ENCODE measurements at places on chromosomes 7 and 10. TPM values are rescaled to one million over a fixed set of nuclear protein-coding genes. Genes with fewer than 3 reads are reported as not detected.

- no peak for DNase-seq
Measured at GRCh38 chr7:2913760-2914387, 69.8 kb upstream of the GNA12 start.

GRCh38 chr10:127449490-127449889 is 99.6 kb upstream of the NPS start:
- DNase-seq: no peak

DNA sequence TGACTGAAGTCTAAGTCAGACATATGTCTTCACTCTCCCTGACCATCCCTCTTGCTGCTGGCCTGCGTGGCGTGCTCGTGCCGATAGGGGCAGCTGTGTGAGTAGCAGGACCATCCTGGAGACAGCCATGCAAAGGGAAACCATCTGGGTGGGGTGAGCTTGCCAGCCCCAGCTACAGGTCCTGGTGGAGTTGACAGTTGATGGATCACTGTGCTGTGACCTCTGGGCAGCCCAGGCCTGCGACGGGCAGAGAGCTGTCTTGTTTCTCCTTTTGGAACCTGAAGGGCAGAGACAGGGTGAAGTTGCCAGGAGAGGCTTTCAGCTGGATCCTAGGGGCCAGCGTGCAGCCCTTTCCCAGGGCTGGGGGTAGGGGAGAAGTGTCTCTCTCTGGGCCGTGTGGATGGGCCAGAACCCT is 44.7 kb downstream of the GRK5 start:
- DNase-seq: no peak

DNA sequence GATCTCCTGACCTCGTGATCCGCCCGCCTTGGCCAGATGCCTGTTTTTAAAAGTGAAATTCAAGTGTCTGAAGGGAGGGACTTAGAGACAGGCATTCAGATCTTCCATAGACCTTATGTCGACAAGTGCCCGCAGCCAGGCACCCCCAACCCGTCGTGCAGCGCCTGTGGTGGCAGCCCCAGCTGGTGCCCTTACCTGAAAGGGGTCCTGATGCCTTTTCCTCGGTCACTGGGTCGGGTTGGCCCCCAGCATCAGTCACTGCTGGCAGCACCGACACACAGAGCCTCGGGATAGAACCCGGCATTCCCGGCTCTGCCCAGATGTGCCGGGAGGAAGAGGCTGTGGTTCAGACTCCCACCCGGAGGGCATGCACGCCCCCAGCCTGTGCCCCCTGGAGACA is 23.3 kb downstream of the LRRC27 start:
- DNase-seq: no peak

Gene RADIL
- total RNA-seq: 1.5 TPM

DNA sequence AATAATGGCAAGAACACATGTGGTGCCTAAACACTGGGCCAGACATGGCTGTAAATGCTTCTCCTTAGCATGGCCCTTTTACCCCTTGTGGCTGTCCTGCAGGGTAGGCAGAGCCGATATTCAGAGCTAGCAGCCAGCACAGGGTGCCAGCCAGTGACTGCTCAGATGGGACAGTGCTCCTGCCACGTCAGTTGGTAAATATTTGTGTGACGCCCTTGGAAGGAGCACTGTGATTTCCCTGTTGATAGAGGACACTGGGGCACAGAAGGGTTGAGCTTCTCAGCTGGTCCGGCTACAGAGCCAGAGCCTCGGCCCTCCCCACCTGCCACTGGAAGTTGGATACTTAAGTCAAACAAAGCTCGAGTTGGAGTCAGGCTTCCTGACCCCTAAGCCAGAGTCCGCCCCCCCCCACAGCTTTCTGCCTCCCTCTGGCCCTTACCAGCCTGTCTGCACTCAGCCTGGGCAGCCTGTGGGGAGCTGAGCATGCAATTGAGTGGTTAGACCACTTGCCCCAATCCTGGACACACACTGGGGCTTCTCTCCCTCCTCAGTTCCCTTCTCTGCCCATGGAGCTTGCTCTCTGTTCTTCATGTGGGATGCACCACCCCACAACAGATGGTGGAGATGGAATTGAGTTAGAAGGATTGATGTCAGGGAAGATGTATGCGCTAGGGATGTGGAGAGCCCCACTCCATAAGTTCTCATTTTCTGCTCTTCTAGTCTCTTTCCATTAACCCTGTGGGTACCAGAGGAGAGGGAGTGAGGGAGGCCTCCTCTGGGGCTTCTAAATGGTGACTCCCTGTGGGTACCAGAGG is 350.8 kb downstream of the PLXNA4 start:
- DNase-seq: no peak

GRCh38 chr10:47184273-47184672 is 115.7 kb upstream of the GDF10 start:
- DNase-seq: no peak

Gene TUBB8
- total RNA-seq: not detected

DNA sequence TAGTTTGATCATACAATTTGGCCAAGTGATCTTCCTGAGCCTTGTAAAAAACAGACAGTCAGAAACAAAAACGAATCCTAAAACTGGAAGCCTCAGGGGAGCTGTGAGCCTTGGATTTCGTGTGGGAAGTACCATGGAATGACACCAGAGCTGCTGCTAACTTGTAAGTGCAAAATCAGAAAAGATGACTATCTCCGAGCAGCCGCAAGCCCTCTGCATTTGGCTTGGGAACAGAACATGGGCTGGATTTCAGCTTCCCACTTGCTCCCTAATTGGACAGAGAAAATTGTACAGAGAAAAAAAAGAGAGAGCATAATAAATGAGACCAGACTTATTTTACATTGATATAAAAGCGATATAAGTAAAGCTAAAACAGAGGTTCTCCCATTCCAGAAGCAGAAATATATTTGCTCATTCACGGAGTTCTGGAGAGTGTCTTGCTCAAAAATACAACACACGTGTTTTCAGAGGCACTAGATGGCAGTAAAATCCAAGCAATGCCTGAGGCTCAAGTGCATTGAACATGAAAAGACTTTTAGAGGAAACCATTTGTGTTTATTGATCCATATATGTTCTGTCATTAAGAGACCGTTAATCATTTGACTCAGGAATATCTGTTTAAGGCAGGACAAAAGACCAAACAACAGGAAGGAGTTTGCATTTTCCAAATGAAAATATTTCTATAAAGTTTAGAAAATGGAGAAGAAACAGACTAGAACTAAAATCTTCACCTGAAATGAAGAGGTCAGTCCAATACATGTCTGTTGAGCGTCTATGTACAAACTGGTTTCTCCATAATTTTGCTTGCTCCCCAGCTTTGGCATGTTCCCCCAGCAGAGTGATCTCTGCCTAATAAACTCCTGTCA is 78.3 kb upstream of the SLC26A5 start:
- no peak for DNase-seq

DNA sequence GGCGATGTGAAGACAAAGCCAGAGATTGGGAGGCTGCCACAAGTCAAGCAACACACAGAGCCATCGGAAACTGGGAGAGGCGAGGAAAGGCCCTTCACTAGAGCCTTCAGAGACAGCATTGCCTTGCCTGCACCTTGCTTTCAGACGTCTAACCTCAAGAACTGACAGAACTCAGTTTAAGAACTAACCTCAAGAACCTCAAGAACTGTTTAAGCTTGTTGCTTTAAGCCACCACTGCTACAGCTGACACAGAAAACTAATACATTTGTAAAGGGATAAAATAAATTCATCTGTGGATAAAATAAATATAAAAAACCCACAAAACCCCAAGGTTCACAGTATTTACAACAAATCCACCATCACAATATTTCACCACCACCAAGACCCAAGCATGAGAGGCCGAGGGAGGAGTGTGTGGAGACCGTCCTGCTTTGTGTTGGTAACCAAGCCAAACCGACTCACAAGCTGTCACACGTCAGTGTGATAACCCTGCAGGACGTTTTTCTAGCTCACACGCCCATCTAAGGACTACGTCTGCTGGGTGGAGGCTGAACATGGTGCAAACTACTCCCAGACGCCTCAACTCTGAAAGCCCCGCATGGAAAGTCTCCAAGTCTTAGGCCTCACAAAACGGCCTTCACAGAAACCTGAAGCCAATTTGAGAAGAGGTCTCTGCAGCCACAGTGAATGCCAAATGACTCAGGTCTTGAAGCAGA is 116.8 kb downstream of the ABLIM1 start:
- DNase-seq: peak; percentile 93

GRCh38 chr7:115059321-115059720 is 137.4 kb downstream of the MDFIC start:
- DNase-seq: no peak

Gene CDK6
- total RNA-seq: 43.6 TPM

GRCh38 chr7:43108255-43109011 is 4.0 kb upstream of the HECW1 start:
- peak; percentile 53 for DNase-seq

GRCh38 chr10:125089469-125089868 is 70.9 kb downstream of the CTBP2 start:
- no peak for DNase-seq

DNA sequence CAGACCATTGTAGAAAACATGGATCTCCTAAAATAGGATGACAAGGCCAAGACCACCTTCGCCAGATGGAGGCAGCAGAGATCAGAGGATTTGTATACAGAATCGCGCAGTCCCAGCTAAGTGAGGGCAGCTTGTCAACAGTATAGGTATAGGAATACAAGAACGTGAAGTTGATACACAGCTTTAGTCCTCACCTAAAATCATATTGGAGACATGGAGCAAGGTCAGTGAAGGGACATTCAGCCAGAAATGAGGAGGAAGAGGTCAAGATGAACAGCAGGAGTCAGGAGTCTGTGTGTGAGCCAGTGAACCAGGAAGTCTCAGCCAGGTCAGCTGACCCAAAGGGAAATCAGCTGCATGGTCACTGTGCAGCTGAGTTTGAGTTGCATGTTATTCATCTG is 263.4 kb upstream of the PRKCQ start:
- no peak for DNase-seq

GRCh38 chr7:11210374-11210773 is 236.7 kb downstream of the PHF14 start:
- no peak for DNase-seq

DNA sequence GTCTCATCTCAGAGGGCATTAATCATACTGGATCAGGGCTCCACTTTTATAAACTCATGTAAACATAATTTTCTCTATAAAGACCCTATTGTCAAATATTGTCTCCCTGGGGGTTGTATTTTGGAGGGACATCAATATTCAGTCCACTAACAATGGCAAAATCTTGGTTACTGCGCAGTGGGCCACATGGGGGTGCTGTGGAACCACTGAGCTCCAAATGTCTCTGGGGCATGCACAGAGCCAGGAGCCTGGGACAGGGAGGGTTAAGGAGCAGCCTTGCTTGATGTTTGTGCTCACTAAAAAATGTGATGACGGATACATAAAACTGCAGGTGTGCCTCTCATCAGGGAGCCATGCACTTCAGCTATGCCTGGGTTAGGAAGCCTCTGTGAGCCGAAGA is 62.1 kb upstream of the PRSS58 start:
- no peak for DNase-seq

Gene ALOX5
- total RNA-seq: 10.2 TPM

Gene AFAP1L2
- 19.4 TPM for total RNA-seq

GRCh38 chr10:82251222-82251906 is 376.4 kb downstream of the NRG3 start:
- DNase-seq: no peak

Gene ARMH3
- 15.2 TPM for total RNA-seq

DNA sequence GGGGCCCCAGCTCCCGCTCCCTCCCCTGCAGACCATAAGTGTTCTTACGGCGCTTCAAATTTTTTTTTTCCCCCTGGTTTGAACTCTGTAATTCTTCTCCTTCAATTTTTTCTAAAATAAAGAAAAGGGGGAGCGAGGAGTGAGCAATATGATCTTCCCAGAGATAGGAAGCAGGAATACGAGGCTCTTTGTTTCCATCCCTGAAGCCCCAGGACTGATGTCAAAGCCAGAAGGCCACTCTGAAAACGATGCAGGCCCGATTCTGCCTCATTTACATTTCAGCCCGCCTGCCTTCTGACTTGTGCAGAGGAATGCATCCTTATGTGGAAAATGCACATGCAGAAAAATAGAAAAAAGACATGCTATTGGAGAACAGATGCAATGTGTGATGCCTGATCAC is 401.5 kb upstream of the MKI67 start:
- no peak for DNase-seq

DNA sequence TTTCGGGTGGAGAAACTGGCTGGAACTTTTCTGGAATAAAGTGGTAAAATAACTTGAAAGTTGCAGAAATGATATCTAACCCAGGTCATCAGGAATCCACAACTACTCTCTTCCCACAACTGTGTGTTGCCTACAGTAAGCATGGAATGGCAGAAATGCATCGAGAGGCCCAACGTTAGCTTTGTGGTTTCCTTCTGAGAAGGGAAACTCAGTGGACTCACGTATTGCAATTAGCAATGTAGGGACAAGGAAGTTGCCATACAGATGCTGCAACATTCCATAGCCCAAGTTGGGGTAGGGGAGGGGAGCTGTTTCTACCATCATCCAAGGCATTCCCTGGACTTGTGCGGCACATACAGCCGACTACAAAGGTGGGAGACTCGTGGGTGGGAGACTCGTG is 1.9 kb downstream of the PON1 start:
- no peak for DNase-seq

- DNase-seq: no peak
Measured at GRCh38 chr7:119256446-119257131, 1016.4 kb upstream of the KCND2 start.

GRCh38 chr10:125559210-125559609 is 123.8 kb downstream of the TEX36 start:
- DNase-seq: no peak

GRCh38 chr7:131109011-131109758 is 218.5 kb upstream of the MKLN1 start:
- DNase-seq: no peak

DNA sequence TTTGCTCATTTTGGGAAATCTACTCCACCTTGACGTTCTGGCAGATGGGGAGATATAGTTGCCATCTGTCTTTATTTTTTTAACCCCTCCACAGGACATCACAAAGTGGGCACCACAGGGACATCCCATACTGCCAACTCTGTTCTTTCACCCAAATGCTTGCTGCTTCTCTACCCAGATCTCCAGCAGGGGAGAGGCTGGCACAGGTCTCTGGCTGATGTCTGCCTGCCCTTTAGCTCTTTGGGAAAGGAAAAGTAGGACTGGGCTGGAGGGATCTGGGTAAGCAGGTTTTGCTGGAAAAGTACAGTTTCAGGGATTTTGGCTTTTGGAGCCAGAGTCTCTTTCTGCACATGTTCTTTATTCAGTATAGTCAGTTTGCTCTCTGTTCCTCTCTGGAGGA is 156.7 kb downstream of the ANLN start:
- no peak for DNase-seq

GRCh38 chr7:36153571-36154097 is 580 bp downstream of the EEPD1 start:
- no peak for DNase-seq

- no peak for DNase-seq
Measured at GRCh38 chr10:30630571-30630970, 1.0 kb upstream of the LYZL2 start.

GRCh38 chr7:124031919-124032318 is 948 bp downstream of the TMEM229A start:
- no peak for DNase-seq

DNA sequence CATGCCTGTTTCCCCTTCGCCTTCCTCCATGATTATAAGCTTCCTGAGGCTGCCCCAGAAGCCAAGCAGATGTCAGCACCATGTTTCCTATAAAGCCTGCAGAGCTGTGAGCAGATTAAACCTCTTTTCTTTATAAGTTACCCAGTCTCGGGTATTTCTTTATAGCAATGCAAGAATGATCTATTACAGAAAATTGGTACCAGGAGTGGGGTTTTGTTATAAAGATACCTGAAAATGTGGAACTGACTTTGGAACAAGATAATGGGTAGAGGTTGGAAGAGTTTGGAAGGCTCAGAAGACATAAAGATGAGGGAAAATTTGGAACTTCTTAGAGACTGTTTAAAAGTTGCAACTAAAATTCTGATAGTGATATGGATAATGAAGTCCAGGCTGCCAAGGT is 4.8 kb upstream of the RSU1 start:
- DNase-seq: no peak

Gene MDFIC
- total RNA-seq: 58.5 TPM
